Aorta (tissue), 5 donors: ENCODE measurements at places on chromosomes 4 and X. TPM values are rescaled to one million over a fixed set of nuclear protein-coding genes. Genes with fewer than 3 reads are reported as not detected.

Gene PARM1
- 202 TPM for total RNA-seq

Gene TMEM156
- 0.52 TPM for total RNA-seq

DNA sequence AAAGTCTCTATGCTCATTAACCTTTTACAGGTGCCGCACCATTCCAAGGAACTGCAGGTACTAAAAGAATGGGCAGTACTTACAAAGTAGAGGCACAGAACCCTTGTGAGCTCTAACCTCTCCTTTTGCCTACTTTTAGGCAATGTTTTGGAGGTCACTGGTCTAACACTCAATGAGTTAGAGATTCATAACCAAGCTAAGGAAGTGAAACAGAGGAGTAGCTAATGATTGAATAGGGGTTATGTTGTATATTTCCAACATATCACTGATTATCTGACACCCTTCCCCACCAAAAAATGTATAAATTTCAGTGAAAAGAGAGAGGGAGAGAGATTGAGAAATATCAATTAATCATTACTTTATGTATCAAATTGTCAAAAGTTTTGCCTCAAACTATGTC lies 269.3 kb downstream of the PCDH7 start:
- no peak for DNase-seq

DNA sequence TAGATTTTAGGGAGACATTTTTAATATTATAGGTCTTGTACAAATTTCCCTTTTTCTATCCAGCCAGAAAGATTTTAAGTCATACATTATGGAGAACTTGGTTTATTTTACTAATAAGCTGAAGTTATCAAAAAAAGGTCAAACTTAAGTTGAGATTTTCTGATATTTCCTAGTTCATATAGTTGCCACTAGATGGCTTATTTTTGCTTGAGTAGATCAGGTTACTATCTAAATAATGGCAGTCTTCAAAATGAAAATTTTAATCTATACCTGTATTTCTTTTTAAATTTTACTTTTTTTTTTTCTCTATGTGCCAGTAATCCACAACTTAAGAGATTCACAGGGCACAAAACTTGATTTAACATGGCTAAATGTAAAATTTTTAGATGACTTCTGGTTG lies 52.3 kb downstream of the USP9X start:
- DNase-seq = no peak
